CD4-positive, alpha-beta T cell treated with Interleukin-4 for 1 hour (primary cell): ENCODE measurements at places on chromosomes 7 and 10.

DNA sequence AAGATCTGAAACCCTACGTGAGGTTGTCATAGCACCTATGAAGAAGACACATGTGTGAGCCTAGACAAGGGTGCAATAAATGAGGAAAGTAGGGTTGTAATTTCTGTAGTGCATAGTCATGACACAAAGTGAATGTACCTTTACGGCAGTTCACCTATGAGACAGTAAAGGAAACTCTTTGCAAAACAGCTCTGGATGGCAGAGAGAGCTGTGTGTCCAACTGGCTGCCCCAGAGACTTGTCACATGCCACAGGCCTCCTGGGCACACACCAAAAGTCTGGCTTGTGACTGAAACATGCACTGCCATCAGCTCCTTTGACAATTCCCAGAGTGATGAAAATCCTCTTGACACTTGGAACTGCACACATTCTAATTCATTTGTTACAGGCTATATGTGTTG is 90.7 kb upstream of the NAMPT start:
- no peak for DNase-seq

DNA sequence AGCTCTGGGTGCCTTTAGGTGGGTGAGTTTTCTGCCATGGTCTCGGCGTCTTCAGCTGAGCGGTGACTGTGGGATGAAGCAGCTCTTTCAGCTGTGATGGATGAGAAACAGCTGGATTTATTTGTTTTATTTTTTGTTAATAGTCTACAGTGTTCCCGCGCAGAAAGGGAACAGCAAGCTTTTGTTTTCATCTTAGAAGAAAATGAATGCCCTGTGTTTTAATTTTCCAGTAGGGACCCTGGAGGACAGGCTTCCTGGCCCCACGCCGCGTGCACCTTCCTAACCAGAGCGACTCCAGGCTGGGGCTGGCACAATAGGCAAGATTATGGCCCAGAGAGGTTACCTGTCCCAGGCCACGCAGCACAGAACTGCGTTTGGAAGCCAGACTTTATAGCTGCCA is 57.6 kb downstream of the GTF2IRD1 start:
- no peak for DNase-seq

GRCh38 chr10:34704526-34705184 is 110.4 kb downstream of the PARD3 start:
- DNase-seq = no peak

GRCh38 chr10:18087355-18087754 is 52.9 kb upstream of the CACNB2 start:
- no peak for DNase-seq

GRCh38 chr10:60496181-60496580 is 106.5 kb upstream of the ANK3 start:
- no peak for DNase-seq

GRCh38 chr7:42572056-42572455 is 335.0 kb upstream of the GLI3 start:
- no peak for DNase-seq
